ENCODE measurements at places on chromosomes 3 and 15.

GRCh38 chr15:56252386-56252785, 8.7 kb upstream of the RFX7 start:
- no peak for DNase-seq

- no peak for DNase-seq
Observed at GRCh38 chr3:55860049-55860721, 373.1 kb upstream of the WNT5A start.

GRCh38 chr15:101765772-101766456, 37.4 kb upstream of the OR4F6 start:
- no peak for DNase-seq

GRCh38 chr15:51931638-51932037, 39.9 kb downstream of the LEO1 start:
- DNase-seq, result no peak

DNA sequence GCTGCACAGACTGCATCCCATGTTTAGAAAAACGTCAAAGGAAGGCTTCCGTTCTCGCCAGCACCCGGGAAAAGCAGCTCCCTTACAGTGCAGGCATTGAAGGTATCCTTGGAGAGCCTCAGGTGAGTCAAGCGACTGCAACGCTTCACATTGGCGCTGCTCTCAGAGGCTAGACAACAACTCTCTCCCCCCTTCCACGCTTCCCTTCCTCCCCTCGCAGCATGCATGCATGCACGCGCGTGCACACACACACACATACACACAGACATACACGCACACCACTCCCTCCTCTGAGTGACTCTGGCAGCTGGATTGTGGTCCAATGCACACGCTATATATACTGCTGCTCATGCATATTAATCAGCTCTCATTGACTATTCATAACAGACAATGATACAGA, 191.1 kb downstream of the PDZRN3 start:
- DNase-seq, result no peak

DNA sequence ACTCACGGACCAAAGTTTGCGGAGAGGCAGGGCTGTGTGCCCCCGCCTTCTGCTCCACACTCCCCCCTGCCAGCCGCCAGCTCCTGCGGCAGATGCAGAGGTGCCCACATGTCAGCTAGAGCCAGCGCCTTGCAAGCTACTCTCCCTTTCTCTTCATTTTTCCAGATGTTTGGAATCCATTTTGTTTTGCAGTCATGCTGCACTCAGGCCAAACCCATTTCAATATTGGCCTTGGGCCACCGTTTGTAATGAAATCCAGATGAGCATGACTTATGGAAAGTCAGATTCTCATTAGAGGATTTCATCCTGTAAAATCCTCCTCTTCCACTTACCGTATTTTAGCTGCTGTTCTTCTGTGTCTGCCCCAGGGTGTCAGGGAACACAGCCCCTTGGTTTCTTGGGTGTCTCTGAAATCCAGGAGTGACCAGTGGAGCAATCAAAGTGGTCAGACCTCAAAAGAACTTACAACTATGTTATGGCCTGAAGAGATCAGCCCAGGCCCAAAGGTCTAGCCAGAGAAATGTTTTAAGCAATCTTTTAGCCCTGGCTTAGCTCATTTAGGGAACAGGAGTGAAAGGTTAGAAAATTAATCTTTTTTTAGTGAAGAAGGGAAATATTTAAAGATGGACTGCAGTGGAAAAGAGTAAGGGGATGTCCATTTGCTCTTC, 65.8 kb downstream of the AAGAB start:
- no peak for DNase-seq

DNA sequence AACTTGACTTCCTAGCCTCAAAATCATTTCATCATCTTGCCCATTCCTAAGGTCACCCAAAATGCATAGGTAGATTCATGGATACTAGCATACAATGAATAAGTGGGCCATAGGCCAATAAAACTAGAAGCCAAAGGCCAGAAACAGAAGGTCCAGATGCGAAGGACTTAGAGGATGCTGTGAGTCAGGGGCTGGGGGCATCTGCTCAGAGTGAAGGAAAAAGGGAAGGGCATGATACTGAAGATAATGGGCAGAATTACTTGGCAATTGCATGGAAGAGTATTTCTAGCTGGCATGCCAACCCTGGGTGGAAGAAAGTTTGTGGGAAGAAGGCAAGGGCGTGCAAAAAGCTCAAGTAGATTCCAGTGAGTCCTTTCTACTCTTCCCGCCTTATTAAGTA, 27.5 kb downstream of the ILDR1 start:
- no peak for DNase-seq

GRCh38 chr3:39156421-39156820, 3.0 kb upstream of the CSRNP1 start:
- DNase-seq, result no peak

GRCh38 chr3:156664011-156664830, 10.2 kb upstream of the TIPARP start:
- no peak for DNase-seq

- DNase-seq, result no peak
Observed at GRCh38 chr3:123735456-123735855, 148.7 kb downstream of the MYLK start.

- no peak for DNase-seq
Observed at GRCh38 chr15:50068016-50068415, 51.0 kb downstream of the ATP8B4 start.

DNA sequence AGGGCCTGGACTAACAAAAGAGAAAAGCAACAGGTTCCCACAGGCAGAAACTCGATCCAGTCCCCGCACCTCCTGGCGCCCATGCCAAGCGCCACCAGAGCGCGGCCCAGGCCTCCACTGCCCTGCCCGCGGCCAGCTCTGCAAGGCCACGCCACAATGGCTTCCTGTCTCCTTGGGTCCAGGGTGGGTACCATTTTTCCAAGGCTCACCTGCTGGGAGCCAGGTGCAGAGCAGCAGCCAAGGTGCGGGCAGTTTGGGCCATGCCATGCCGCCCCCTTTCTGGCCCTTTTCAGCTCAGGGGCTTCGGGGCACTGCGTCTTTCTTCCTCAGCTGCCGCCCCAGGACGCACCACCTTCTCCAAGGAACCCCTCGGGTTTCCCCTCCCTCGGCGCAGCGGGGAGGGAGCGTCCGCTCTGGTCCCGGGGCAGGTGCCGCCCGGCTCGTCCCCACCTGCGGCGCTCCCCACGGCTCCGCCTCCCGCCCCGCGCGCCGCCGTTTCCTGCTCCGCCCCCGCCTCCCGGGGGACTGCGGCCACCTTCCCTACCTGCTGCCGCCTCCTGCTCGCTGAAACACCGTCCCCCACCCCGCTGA, at the start of gene ILDR1:
ILDR1 (minus strand) TSS at position 437 of the 591 bp plus-strand sequence; CDS start at position 267, 170 bp downstream.
- peak; percentile 71 for DNase-seq

DNA sequence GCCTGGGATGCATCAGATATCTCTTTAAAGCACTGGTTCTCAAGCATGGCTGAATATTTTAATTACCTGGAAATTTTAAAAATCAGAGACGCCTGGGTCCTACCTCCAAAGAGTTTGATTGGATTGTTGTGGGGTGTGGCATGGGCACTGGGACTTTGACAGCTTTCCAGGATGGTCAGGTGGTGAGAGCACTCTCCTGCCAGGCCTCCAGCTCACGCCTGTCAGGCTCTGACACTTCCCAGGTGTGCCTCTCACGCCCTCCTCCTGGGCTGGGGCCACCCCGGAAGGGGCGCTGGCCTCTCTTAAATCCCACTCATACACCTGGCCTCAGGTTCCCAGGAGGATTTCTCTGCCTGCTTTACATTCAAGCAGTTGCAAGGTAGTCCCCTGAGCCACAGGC, 48.5 kb downstream of the AMOTL2 start:
- DNase-seq, result peak; percentile 27

GRCh38 chr3:148042663-148043445, 633.7 kb downstream of the ZIC1 start:
- DNase-seq, result no peak

- peak; percentile 47 for DNase-seq
Observed at GRCh38 chr15:55289011-55289745, 435 bp downstream of the RAB27A start.

DNA sequence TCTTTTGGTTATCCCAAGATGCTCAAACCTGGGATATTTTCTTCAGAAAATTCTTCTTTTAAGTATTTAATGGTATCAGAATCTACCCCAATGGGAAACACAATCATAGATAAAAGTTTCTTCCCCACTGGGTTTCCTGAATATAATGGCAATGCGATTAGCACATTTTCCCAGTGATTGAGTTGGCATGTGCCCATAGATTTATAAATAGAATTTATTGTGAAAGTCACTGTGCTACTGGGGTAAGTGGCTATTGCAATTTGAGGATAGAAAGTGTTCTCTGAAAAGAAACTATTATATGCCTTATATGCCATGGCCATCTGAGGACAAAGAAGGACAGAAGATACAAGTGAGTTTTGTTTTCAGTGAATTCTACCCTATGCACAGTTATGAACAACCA, 99.0 kb upstream of the RBMS3 start:
- DNase-seq, result no peak

GRCh38 chr15:41980654-41981323, 8.4 kb upstream of the EHD4 start:
- DNase-seq, result no peak

DNA sequence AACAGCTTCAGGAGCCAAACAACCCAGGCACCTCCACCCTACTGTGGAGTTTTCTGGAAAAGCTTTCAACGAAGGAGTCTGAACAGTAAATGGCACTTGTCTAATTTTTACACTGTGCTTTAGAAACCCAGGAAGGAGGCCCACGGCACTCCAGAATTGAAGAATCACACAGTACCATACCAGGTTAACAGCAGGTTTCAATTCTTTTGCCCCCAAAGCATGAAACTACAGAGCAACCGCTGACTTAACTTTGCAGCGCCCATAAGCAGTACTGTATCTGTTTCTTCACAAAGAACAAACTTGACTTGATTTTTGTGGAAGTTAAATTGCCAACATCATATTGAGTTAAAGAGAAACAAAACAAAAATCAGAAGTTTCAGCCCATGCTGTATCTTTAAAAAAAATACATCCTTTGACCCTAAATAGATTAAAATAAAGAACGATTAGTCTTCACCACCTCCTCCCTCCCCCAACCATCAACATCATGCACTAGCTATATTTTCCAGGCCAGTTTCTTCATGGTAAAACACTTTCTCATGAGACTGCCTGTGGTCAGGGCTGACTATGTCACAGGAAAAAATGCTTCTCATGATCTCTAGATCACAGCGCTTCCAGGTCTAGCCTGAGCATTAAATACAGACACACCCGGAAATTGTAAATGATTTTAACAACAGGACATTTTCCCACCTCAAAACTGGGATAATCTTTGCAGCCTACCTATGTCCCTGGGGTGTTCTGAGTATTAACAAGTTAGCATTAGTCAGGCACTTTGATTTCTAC, 456.3 kb downstream of the FOXP1 start:
- no peak for DNase-seq

GRCh38 chr15:81314378-81314777, 9.6 kb downstream of the STARD5 start:
- no peak for DNase-seq

- peak; percentile 30 for DNase-seq
Observed at GRCh38 chr3:57948781-57949242, 59.4 kb upstream of the FLNB start.

DNA sequence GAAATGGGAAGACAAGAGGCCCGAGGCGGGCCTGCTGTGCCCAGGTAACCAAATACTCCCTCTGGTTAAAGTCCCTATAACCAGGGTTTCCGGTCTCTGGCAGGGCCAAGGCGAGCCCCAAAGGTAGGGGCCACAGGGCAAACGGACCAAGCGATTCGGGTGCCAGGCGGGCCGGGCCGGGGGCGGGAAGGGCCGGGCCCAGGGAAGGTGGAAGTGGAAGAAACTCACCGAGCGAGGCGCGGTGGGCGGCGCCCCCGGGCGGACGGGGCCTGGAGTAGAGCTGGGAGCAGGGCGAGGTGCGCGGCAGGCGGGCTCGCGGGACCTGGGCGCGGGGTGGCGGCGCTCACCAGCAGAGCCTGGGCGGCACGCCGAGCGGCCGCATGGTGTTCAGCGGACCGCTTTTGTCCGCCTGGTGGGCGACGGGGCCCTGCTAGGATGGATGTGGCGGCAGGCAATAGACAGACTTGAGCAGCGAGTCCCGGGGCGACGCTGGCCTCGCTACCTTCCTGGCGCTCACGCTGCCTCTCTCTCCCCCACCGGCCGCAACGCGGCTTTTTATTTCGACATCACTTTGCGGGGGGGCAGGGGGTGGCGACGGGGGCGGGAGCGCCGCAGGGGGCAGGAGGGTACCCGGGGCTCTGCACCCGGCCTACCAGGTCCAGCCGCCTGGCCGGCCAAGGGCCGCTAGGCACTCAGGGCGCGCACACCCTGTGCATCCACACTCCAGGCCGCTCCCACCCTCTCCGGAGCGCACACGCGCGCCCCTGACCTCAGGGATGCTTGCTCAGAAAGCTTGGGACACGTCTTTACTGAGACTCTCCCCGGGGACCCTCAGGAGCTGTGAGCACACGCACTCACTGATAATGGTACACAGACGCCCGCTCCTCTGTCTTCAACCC, at the start of gene GATA2:
GATA2 (minus strand) TSS at position 531 of the 899 bp plus-strand sequence. CDS start 6,170 bp downstream, outside the sequence.
- DNase-seq, result peak; percentile 53

DNA sequence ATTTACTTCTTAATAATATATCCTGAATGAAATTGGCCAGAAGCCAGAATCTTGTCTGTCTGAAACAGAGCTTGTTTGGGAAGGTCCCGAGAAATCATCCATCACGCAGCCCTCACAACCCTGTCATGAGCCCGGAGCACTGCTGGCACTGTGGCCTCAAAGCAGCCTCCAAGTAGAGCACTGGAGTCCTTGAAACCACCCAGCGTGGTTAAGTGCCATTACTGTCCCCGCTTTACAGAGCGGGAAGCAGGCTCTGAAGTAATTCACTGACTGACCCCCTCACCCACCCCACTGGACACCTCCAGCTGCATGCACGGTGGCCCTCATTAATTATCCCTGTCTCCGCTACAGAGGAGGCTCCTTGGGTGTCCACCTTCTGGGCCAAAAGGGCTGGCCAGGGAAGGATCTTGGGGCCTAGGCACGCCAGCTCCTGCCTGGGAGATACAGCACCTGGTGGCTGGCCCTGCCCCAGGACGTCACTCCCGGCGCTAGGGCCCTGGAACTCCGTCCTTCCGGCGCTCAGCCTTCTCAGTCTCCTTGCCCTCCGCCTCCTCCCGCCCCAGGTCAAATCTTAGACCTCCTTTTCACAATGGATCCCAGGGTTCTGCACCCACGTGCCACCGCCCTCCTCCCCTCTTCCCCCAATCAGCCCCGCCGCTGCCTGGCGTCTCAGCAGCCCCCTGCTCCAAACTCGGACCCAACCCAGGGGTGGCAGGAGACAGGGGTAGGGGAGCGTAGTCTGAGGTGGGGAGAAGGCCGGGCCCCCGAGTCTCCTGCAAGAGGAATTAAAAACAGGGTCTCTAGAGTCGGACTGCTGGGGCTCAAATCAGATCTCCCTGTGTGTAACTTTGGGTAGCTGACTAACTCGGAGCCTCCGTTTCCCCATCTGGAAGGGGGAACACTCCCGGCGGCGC, 1.1 kb downstream of the TKT start:
- peak; percentile 64 for DNase-seq

GRCh38 chr15:34259566-34259965, 34.8 kb downstream of the EMC4 start:
- no peak for DNase-seq

- DNase-seq, result no peak
Observed at GRCh38 chr3:102916532-102916931, 481.7 kb downstream of the ZPLD1 start.
